Heart left ventricle (tissue), 16 donors: ENCODE measurements at places on chromosomes 6 and 20.

- DNase-seq = no peak
Measured at GRCh38 chr6:90194371-90194841, 102.2 kb downstream of the BACH2 start.

DNA sequence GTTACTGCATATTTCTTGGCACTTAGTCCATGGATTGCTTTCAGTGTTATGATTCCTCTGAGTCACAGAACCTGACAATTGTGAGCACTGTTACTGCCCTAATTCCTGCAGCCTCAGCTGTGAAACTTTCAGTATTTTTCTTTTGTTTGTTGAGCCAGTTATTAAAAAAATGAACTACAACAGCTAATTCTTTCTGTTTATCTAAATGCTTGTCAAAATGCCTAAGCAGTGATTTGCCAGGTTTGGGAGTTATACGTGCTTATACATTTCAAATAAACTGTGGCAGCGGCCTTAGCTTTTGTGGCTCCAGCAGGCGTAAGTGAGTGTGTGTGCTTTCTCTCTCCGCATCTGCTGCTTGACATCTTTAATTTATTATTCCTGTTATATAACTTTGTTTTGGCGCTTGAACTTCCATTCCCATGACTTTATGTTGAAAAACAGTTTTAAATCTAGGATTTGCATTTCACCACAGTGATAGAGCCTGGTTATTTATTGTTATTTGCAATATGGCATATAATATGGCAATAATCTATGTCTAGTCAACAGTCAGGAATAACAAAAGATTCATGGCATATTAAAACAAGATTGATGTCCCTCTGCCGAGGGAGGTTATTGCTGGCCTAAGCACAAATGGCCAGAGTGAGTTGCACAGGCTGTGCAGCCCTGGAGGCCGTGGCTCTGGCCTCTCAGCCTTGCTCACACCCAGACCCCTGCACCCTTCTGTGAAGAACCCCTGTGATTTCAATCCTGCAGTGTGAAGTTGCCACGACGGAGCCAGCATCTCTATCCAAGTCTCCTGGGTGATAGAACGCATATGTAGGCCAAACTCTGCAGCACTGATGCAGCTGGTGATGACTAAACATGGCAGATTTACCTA is 303.4 kb downstream of the THBS2 start:
- DNase-seq = no peak

- DNase-seq = no peak
Measured at GRCh38 chr6:119390247-119390793, 40.8 kb upstream of the MAN1A1 start.

- no peak for DNase-seq
Measured at GRCh38 chr20:4136078-4136966, 121.0 kb upstream of the RNF24 start.

DNA sequence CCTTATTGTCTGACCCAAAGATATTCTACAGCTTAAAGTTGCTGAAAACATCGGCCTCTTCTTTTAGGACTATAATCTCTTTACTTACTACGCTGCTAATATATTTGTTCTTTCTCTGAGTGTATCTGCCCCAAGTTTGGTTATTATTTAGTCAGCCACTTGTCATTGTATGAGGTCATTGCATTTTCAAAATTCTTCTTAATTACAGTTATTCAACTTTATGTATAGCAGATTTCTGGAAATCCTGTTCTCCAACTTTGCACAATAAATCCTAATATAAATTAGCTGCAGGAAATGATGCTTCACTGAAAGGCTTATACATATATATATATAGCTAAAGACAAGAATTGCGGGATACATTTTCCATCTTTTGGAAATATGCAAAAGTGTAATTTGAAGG is 88.5 kb upstream of the HIVEP1 start:
- DNase-seq = no peak

DNA sequence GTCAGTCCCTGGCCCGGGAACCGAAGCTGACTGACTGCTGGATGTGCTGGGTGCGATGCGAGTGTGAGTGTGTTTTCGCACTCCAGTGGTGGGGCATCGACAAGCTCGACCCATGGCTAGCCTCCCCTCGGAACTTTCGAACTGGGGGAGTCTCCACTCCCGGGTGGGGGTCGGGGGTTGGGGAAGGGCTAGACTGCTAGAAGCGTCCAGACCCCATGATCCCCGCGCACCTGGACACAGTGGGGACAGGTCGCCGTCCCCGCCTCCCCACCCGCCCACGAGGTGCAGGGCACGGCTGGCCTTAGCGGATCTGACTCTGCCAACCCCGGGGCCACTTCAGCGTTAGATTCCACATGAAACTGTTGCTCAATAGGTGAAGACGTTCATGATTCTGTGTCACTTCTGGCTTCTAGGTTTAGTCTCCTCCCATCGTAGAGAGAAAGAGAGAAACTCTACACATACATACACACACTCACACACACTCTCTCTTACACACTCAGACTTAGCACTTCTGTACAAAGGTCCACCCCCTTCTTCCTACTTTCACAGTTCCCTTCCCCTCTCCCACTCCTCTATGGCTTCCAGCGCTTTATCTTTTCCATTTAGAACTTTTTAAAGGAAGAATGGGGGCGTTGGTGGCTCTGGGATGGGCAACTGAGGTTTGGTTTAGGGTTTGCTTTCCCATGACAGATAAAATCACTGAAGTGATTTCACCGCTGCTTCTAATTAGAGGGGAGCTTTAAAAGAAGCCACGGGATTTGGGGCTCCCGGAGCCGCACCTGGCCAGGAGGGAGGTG is 5.1 kb upstream of the TFAP2A start:
- DNase-seq = no peak

DNA sequence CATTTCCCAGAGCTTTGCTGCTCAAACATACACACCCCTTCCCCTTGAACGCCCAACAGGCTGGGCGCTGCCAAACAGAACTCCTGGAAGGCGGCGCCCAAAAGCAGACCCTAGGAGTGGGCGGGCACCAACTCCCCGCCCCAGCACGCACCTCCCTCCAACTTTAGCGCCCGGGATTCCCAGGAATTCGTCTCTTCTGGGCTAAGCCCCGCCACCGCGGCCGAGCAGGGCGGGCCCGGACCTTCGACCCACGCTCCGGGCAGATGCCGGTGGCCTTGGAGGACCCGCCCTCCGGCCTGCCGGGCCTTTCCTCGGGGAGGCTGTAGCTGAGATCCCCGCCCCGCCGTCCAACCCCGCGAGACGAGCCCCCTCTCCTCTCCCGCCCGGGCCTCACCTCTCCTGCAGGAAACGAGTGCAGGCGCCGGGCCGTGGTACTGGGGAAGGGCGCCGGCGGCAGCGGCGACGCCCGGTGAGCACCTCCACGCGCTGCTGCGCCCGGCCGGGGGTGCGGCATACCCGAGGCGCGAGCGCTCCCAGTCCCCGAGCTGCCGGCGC is 659 bp downstream of the MCUR1 start:
- peak; percentile 79 for DNase-seq

DNA sequence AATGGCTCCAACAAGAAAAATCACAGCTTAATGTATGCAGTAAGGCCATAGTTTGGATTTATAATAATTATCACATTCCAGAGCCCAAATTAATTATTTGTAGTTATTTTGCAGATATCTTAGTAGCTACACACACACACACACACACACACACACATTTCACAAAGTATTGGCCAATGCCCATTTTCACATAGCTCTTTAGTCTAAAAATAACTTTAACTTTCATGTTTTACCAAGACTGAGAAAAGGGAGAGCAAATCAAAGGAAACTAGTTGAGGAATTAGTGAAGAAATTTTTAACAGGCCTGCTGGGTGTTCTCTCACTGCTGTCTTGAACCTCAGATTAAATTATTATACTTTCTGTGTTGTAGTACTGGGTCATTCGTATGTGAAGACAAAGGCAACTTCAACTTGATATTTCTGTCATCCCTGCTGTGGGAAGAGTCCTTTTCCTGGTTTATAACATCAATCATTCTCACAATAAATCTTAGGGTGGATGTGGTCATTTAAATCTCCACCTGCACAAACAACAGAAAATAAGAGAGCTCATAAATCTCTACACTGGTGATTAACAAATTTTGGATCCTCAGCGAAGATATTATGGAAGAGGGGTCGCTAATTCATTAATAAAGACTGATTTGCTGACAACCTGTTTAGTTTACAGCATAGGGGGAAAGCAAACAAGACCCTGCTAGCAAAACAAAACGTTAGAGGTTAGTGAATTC is 1.6 kb upstream of the TCF21 start:
- DNase-seq = no peak

DNA sequence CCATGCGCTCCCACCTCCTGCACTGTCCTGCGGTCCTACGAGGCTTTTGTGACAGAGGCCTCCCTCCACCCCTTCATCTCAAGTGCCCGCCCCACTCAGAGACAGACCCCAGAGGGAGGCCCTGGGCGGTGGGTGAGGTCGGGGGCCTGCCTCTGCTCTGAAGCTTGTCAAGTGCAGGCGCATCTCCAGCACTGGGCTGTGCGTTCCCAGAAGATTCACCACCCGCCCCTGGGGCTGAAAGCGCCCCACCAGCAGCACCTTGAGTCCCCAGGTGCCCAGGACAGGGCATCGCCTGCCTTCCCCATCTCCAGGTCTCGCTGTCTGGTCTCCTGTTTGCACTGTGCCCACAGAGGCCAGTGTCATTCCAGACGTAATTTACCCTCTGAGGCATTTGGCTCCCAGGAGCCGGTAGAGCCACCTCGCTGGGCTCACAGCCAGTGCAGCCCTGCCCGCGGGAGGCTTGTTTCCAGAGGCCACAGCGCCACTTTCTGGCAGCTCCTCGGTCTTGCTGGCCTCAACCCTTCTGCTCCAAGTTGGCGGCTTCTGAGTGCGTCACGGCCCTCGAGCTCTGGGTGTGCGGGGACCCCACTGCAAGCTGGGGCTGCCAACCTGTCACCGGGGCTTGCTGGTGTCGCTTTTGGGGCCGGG is 191.1 kb downstream of the TAF4 start:
- no peak for DNase-seq

- DNase-seq = peak; percentile 29
Measured at GRCh38 chr6:7086488-7086887, 21.3 kb upstream of the RREB1 start.

GRCh38 chr6:3259491-3259958 is 778 bp downstream of the PSMG4 start:
- no peak for DNase-seq

GRCh38 chr20:46568570-46569129 is 18.2 kb upstream of the OCSTAMP start:
- peak; percentile 89 for DNase-seq

DNA sequence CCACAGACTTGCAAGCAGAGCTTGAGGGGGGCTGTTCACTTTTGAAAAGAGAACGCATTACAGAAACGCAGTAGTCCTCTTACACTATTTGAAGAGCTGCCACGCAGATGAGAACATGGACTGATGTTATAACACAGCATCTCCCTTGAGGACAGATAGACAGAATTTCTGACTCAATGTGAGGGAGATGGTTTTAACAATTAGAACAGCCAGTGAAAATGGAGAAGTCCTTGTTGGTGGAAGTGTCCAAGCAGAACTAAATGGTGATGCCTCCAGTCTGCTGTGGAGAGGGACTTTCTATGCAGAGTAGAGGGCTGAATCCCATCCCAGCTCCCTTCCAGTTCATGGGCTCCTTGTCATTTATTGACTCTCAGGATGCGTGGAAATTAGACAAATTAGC is 100.0 kb downstream of the RREB1 start:
- DNase-seq = no peak

- no peak for DNase-seq
Measured at GRCh38 chr20:42392442-42392841, 774.3 kb upstream of the CHD6 start.

DNA sequence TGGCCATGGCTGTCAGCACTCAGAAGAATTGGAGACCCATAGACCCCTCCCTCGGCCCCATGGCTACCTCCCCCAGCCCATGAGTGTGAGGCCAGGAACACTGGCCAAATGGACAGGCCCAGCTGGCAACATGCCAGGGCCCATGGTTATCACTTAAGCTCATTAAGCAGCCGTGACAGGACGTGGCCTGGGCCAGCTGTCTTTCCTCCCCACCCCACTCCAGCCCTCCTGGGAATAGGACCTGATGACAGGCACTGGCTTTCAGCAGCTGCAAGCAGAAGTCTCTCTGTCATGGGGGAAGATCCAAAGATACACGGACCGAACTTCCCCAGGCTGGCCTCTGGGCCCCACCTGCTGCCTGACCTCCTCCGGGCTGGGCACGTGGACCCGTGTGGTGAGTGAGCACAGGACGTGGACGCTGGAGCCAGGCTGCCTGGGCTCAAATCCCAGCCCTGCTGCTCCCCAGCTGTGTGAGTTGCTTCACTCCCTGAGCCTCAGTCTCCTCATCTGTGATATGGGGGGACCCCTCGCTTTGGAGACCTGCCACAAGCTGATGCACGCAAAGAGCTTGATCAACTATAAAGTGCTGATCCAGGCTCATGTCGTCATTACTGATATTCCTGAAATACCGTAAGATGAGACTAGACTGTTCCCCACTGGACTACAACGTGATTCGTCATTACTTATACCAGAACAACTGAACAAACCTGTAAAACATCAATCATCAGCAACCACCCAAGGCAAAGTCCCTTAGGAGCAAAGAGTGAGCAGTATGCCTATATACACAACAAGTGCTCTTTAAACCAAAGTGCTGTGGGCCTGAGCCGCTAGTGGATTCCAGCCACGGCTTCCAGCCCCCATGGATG is 22.0 kb upstream of the VSTM2L start:
- DNase-seq = peak; percentile 94

DNA sequence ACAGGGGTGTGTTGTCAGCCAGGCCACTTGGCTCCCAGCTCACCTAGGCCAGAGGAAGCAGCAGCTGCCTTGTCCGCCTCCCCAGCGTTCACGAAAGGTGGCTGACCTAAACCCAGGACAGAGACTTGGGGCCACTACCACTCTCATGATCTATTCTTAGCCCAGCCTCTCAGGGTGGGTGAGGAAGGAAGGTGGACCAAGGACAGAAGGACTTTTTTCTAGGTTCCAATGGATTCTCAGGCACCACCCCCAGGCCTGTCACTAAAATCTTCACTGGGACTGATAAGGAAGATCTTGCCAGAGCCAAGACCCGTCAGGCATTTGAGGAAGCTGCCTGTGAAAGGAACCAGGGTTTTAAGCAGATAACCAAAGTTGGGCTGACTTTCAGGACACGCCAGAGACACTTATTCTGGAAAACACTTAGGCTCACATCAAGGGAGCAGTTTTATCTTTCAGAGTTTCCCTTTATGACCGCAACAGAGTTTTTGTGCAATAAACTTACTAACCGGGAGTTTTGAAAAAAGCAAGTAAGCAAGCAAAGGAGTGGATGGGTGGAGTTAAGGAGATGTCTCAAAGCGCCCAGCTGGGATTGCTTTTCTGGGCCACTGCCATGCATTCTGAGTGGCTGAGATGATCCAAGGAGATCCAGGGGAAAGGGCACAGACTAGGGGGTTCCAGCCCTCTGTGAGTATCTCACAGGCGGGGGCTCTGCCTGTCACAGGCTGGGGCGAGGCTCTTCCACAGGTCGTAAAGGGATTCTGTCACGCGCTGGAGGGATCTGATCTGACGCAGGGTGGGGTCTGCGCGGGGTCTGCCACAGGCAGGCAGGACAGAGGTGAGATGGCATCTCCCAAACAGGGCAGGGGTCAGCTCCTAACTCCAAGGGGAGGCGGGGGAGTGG is 989 bp downstream of the FITM2 start:
- DNase-seq = peak; percentile 80

- DNase-seq = no peak
Measured at GRCh38 chr20:49310705-49311104, 32.8 kb upstream of the ZNFX1 start.

GRCh38 chr6:52650941-52651340 is 20.0 kb upstream of the TMEM14A start:
- DNase-seq = no peak
